Trophoblast cell (in vitro differentiated cells and primary cell): ENCODE measurements at places on chromosomes 12 and 14.

DNA sequence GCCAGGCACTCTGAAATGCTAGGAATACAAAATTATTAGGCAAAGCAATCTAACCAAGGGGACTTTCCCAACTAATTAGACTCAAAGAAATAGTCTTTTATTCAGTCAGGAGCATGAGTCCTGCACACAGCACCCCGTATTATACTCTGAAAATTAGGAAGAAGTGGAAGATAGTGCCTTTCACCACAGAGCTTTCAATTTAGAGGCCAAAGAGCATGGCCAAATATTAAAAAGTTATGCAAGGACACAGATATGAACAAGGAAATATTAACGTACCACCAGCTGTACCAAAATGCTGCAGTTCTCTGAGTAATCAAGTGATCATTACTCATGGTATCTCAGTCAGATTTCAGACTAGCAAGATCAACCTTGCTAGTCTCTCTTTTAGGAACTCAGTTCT lies 22.6 kb upstream of the MDM2 start:
- peak; percentile 17 for DNase-seq

GRCh38 chr12:78120306-78120705 lies 289.6 kb downstream of the NAV3 start:
- DNase-seq, result no peak

GRCh38 chr12:40942326-40942725 lies 245.8 kb upstream of the PDZRN4 start:
- DNase-seq, result peak; percentile 47

DNA sequence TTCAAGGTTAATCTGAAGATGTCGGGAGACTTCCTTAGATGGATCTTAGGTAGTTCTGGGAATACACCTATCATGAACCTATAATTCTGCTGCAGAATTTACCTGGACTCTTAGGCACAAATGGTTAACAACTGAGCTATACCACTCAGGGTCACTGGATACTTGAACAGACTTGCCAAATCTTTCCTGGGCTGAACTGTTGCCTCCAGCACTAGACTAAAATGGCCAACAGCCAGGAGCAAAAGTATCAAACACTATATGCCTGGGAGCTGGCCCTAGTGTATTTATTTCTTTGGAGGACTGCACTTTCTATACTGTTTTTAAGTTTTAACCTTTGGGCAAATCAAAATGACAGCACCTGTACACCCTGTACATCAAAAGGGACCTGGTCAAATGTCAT lies 252.8 kb downstream of the TMEM117 start:
- no peak for DNase-seq

DNA sequence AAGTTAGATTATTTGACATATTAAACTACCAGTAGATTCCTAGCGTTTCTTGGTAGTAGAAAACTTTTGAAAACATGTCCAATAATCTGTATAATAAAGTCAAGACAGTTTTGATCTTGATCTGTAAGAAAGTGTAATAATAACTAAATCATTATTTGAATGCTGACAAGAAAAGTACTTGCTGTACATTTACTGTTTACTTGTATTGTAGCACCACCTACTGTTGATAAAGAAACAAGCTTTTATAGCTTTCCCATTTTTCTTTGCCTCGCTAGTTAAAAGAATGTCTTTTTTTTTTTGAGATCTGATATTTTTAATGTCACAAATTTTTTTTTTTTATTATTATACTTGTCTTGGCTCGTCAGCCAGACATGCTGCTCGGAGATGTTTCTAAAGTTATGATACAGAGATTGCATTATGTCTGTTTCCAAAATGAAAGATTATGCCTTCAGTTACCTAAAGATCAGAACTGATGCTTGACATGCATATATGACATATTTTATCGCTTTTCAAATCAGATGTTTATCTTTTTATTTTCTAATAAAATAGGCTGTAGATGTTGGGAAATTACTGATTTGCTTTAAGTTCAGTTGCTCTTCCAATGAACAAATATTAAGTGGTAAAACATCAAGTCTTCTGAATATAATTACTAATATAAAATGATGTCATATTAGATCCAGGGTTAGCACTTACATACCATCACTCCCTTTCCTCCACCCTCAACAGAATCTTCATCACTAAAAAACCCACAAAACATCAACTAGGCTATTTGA lies 140.5 kb downstream of the AKAP6 start:
- DNase-seq, result no peak
